ENCODE measurements at places on chromosomes 3 and 15. TPM values are rescaled to one million over a fixed set of nuclear protein-coding genes. Genes with fewer than 3 reads are reported as not detected.

The TTLL13 gene
- total RNA-seq: 0.12 TPM

The GOLGA8R gene
- total RNA-seq: 0.26 TPM

The MME gene
- not detected for total RNA-seq

The PODXL2 gene
- total RNA-seq: 11.3 TPM

The UNC13C gene
- not detected for total RNA-seq

The CCDC33 gene
- total RNA-seq: 6.7 TPM

Data from A549 treated with Mapracorat at 1 μM for 4 hours (cell line).